Astrocyte of the spinal cord (primary cell): ENCODE measurements at places on chromosomes 5 and 9.

DNA sequence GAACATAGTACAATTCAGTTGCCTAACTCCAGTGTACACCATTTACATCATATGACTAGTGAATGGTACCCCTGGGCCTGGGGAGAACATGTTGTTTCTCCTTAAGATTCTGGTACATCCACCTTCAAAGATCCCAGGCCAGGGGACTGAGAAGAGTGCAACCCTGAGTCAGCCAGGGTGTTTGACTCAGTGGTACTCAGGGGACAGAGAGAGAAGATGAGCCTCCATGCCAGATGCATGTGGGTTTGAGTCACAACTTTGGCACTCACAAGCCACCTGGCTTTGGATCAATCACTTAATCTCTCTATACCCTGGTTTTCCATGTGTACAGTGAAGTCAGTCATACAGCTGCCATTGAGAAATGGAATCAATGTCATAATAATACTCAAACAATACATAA lies 53.7 kb downstream of the MAP1B start:
- DNase-seq: peak; percentile 52

- DNase-seq: peak; percentile 12
Measured at GRCh38 chr5:72436796-72437471, 70.3 kb downstream of the ZNF366 start.

DNA sequence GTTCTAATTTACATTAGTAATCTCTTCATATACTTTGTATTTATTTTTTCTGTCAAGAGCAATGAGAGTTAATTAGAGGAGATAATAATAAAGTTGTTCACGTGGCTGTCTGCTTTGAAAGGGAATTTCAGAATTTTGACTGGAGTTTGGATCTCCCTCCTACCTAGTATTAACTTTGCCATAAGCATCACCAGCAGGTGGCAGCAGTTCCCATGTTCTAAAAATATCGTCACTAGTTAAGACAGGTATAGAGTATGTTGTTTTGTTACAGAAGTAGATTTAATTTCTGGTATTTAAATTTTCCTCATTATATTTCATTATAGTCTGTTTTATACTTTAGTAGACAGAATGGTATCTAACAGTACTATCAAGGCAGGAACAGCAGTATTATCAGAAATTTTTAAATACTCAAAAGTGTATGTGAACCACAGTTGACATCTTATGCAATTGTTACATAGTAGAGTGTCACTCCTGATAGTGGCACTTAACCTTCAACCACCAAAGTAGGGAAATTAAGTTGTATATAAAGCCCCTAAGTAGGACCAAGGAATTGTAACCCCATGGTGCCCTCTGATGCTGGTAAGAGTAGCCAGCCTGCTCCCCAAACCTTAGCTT lies 20.4 kb downstream of the GNPDA1 start:
- DNase-seq: peak; percentile 66

- no peak for DNase-seq
Measured at GRCh38 chr5:24331531-24331930, 313.2 kb downstream of the CDH10 start.

- DNase-seq: no peak
Measured at GRCh38 chr5:60887746-60888145, 43.7 kb upstream of the ELOVL7 start.

GRCh38 chr9:38229104-38229500 lies 160.1 kb upstream of the SHB start:
- DNase-seq: no peak

- DNase-seq: no peak
Measured at GRCh38 chr5:179869101-179869500, 10.5 kb upstream of the MRNIP start.

DNA sequence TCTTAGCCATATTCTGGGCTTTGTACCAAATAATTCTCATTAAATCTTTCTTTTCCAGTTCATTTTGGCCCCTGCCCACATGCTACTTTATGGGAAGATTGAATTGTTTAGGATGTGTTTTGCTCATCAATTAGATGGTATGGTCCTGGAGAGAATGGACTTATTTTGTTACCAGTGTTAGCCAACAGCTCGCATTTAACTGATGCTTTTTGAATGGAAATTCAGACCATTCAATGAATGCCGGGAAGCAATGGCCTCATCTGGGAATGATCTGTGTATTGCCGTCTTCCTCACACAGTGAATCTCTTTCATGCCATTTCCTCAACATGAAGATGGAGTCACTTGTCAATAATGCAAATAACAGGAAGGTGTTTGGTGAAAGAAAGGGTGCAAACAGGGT lies 370.6 kb upstream of the PIK3R1 start:
- DNase-seq: no peak

DNA sequence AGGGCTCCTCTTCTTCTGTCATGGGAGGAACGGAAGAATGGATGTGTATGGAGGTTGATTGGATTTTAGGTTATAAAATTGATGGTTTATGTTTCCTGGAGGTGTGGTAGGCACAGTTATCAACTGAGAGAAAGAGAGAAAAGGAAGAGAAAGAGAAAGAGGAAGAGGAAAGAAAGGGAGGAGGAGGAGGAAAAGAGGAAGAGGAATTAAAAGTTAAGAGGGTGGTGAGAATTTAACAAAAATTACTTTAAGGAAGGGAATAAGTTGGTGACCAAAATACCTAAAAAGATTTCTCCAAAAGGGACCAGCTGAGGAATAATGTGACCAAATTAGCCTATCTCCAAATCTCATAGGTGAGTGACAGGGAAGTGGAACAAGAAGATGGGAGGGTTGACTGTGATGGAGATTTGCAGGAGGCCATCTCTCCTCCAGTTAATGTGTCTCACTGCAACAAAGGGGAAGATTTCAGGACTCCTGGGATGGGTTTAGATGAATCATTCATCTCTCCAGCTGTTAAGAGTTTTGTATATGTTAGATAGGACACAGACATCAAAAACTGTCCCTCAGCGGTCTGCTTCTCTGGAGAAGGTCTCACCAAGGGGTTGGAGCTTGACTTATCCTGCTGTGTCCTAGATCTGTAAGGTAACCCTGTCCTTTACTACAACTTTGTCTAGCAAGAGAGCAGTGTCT lies 76.0 kb upstream of the TMC1 start:
- DNase-seq: no peak

GRCh38 chr5:140148508-140148907 lies 22.8 kb downstream of the IGIP start:
- no peak for DNase-seq

DNA sequence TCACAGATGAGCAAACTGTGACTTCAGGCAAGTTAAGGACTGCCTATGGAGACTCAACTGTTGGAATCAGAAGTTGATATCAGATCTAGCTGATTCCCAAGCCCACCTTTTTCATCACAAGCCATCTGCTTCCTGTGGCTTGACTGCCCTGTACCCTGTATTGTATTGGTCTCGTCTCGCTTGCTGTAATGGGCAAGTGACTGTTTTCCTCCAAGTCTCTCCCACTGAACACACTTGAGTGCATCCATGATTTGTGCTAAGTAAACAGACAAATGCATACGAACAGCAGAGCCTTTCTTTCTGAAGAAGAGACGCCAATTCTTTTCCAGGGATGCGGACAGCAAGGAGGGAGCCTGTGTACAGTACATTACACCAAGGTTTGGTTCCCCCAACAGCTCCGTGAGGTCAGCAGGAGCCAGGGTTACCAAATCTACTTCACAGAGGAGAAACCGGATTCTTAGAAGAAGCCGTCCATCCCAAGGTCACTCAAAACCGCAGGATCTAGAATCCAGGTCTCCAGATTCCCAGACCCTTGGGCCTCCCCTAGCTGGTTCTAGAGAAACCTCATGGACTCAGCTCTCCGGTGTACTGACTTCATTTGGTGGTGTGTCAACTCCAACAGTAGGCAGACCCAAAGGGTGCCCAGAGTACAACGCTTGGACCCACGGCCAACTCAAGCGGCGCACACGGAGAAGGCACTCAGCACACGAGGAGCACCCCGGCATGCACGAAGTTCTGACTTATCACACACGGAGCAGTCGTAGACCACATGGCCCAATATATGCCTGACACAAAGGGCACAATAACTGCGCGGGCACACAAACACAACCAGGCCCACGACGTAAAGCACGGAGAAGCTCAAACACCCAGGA lies 1.1 kb downstream of the BAG1 start:
- DNase-seq: peak; percentile 21

GRCh38 chr9:27073841-27074728 lies 34.9 kb upstream of the TEK start:
- DNase-seq: no peak

DNA sequence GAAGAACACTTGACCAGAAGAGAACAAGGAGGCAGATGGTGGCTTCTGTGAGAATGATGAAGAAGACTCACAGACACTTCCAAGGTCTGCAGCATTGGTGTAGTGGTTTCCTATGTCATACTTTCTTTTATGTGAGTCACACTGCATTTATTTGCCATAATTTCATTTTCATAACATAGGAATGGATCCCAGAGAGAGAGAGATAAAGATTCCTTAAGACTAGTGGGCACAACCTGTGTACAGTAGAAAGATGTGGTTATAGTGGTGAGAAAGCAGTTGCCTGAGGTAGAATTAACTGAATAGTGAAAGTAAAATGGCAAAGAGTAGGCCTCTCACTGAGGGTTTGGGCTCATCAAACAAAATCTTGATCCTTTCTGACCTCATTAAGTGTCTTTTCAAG lies 7.6 kb upstream of the CCDC152 start:
- DNase-seq: no peak

GRCh38 chr5:79301046-79301712 lies 65.2 kb downstream of the JMY start:
- peak; percentile 9 for DNase-seq

- DNase-seq: peak; percentile 92
Measured at GRCh38 chr5:172111852-172112225, 76.2 kb downstream of the STK10 start.

DNA sequence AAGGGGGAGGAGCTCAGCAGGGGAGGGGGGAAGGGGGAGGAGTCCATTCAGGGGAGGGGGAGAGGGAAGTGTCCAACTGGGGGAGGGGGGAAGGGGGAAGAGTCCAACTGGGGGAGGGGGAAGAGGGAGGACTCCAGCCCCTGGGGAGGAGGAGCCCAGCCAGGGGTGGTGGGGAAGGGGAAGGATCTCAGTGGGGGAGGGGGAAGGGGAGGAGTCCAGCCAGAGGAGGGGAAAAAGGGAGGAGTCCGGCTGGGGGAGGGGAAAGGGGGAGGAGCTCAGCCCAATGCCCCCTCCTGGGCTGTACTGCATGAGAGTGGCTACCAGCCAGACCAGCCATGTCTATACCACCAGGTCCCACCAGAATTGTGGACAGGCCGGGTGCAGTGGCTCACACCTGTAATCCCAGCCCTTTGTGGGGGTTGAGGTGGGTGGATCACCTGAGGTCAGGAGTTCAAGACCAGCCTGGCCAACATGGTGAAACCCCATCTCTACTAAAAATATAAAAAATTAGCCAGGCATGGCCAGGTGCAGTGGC lies 30.6 kb upstream of the ADAMTS2 start:
- DNase-seq: no peak

GRCh38 chr5:113093558-113093957 lies 117.0 kb downstream of the DCP2 start:
- no peak for DNase-seq

- no peak for DNase-seq
Measured at GRCh38 chr9:4290427-4290837, 9.4 kb downstream of the GLIS3 start.

- DNase-seq: no peak
Measured at GRCh38 chr5:76548525-76549229, 74.5 kb downstream of the F2RL2 start.

- DNase-seq: no peak
Measured at GRCh38 chr9:90457386-90458190, 185.0 kb downstream of the DIRAS2 start.
